ENCODE measurements at places on chromosomes 1 and 21.

DNA sequence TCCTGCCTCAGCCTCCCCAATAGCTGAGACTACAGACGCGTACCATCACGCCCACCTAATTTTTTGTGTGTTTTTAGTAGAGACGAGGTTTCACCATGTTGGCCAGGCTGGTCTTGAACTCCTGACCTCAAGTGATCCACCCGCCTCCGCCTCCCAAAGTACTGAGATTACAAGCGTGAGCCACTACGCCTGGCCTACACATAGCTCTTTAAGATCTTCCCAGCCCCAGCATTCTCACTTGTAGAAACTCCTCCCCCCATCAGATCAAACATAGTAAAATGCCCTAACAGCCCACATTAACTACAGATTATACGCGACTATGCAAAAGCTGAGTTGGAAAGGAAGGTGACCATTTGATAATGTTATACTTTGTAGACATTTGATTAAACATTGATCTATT lies 634.8 kb downstream of the MATN1 start:
- DNase-seq: no peak

GRCh38 chr1:150271291-150271959 lies 1.2 kb upstream of the C1orf54 start:
- no peak for DNase-seq

DNA sequence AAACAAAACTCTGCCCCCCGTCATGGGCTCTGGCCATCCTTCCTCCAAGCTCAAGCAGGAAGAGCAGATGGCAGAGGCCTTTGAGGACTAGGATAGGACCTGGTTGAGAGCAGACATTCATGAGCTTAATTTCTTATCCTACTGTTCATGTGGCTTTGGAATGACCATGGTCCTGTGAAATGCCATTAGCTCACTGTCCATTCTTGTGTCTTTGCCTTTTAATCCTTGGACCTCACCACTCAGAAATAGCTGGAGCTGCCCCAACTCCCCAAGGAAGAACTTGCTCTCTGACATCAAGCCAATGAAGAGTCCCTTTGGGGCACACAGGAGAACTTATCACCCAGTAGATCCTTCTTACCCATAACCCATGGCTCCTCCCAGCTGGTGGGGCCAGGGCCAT lies 11.6 kb upstream of the FAM20B start:
- DNase-seq: no peak

DNA sequence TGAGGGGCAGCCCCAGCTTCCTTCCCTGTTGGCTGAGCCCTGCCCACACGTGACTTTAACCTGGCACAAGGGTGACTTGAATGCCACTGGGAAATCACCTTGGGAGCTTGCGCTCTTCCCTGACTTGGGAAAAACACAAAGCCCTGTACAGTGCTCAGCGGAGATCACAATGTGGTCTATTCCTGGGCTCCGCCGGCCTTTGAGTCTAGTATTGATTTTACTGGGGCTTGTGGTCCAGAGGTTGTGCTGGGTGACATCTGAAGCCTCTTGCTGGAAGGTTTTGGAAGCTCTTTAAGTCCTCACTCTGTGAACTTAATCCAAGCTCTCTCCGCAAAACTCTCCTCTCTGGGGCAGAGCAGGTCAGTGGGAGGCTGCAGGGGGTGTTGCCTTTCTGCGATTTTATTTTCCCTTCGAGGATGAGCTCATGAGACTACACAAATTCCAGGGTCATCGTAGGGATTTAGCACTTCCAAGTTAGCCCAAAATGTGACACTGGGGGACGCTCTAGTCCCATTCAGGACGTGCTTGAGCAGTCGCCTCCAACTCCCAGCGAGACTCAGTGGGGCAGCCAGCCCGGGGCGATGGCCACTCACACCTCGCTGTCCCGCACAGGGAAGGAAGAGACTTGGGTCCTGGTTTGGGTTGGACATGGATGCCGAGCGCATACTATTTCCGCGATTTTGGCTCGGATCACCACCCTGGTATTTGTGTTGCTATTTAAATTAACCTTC lies 291.9 kb upstream of the AJAP1 start:
- no peak for DNase-seq

DNA sequence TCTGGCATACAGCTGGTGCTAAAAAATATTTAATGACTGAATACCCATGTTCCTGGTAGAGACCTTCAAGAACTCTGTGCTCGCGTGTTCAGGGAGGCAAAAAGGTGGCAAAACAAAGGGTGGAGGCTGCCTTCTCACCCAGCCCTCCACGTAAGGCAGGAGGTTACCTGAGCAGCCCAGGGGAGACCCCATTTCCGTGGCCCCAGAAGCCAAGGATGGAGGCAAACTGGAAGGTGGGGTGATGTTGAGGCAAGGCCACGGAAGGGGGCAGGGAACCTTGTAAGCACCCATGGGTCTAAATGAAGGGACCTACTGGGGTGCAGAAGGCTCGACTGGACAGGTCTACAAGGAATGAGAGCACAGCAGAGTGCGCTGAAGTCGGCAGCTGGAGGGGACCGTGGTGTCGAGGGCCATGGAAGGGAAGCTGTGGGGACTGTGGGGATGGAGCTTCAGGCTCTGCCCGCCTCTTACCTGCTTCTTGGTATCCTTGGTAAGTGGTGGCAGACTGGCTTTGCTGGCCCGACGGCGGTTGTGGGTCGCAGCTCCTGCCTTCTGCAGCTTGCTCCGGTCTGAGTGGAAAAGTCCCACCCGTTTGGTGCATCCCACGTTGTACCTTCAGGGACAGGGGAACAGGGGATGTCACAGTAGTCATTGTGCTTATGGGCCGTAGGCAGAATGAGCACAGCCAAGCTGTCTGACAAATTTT lies 8.9 kb upstream of the A3GALT2 start:
- no peak for DNase-seq

DNA sequence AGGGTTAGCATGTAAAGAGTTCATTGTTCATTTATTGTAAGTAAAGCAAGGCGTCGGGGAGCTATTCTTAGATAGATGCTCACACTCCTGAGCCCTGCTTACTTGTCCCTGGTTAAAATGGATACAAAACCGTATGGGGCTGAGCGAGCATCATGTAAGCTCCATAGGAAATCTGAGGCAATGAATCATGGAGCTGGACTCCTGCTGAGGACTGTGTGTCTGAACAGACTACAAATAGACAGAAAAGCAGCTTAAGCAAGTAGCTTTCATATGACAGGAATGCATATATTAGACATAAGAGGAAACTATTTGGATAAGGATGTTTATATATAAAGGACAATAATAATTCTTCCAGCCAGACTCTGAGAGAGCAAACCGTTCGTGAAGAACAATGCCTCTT lies 604.9 kb upstream of the PTBP2 start:
- DNase-seq: no peak

GRCh38 chr1:232170909-232171308 lies 459.0 kb downstream of the SIPA1L2 start:
- no peak for DNase-seq

DNA sequence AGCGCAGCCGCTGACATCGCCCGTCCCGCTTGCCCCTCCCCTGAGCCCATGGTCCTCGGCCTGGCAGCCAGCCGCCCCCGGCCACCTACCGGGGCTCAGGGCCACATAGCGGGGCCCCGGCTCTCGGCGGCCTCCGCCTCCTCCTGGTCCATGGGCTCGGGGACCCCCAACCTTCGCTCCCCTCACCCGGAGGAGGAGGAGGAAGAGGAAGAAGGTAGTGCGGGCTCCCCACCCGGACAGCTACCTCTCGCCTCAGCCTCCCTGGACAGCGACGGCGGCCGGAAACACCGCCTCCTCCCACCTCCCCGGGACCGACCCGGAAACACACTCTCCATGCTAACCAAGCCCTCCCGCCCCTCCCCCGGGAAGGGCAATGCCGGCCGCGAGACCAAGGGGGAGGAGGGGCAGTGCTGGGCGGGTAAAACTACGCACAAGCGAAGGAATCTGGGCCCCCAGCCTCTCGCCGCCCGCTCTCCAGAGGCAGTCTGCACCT lies at the start of gene KIAA0319L:
TSS of gene KIAA0319L (minus strand) at position 286 of the 493 bp plus-strand sequence. CDS start 2,912 bp downstream, outside the sequence.
- no peak for DNase-seq

- DNase-seq: no peak
Measured at GRCh38 chr1:22717037-22717760, 6.6 kb downstream of the EPHB2 start.
